Mesothelial cell of epicardium (in vitro differentiated cells): ENCODE measurements at places on chromosomes 13 and 19. TPM values are rescaled to one million over a fixed set of nuclear protein-coding genes. Genes with fewer than 3 reads are reported as not detected.

GRCh38 chr13:74115133-74115532 lies 19.1 kb downstream of the KLF12 start:
- no peaks in the 10 kb centered on the region for H3K27me3 ChIP-seq
- no peak overlapping the region for H3K4me3 ChIP-seq
- H3K27ac ChIP-seq = no peak overlapping the region
- no peaks in the 10 kb centered on the region for H3K4me1 ChIP-seq
- DNase-seq = no peak

GRCh38 chr19:9178901-9179300 lies at the start of gene OR7D2:
Gene OR7D2, plus strand, starts transcription at chr19:9178979. Its CDS starts 6,803 bp downstream, at chr19:9185782.
- H3K27me3 ChIP-seq = no peaks in the 10 kb centered on the region
- no peak within 1 kb of the TSS for H3K4me3 ChIP-seq
- no peak for DNase-seq

GRCh38 chr19:21147540-21147939 lies 5.7 kb downstream of the ZNF431 start:
- H3K36me3 ChIP-seq = peaks cover 91% of the 10 kb centered on the region
- H3K27ac ChIP-seq = no peak overlapping the region
- H3K4me1 ChIP-seq = peaks cover 10% of the 10 kb centered on the region
- H3K27me3 ChIP-seq = no peaks in the 10 kb centered on the region
- H3K4me3 ChIP-seq = no peak overlapping the region

DNA sequence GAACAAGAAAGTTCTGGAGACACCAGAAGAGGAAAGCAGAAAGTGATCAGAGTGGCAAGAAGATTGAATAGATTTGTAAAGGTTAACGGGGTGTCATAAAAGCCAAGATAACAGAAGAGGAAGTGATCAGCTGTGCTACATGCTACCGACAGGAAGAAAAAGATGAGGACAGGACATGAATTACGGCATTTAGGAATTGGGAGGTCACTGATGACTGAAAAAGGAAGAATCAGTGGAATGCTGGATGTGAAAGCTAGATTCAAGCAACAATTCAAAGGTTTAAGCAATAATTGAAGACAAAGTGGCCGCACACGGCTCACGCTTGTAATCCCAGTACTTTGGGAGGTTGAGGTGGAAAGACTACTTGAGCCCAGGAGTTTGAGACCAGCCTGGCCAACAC lies 15.1 kb downstream of the ZNF160 start:
- H3K27me3 ChIP-seq = no peaks in the 10 kb centered on the region
- H3K4me1 ChIP-seq = peaks cover 2% of the 10 kb centered on the region
- H3K27ac ChIP-seq = no peak overlapping the region
- peaks cover 50% of the 10 kb centered on the region for H3K36me3 ChIP-seq
- no peak for DNase-seq

- no peaks in the 10 kb centered on the region for H3K27me3 ChIP-seq
- DNase-seq = no peak
- no peaks in the 10 kb centered on the region for H3K4me1 ChIP-seq
- no peak overlapping the region for H3K27ac ChIP-seq
- no peak overlapping the region for H3K4me3 ChIP-seq
These were observed 18.3 kb downstream of the FBXO27 start for GRCh38 chr19:39014037-39014436.

GRCh38 chr13:52599848-52600603 lies 42.2 kb upstream of the HNRNPA1L2 start:
- H3K27me3 ChIP-seq = no peaks in the 10 kb centered on the region
- peaks cover 25% of the 10 kb centered on the region for H3K4me1 ChIP-seq
- peak overlapping the region; percentile 95 for H3K27ac ChIP-seq
- peak overlapping the region; percentile 86 for H3K4me3 ChIP-seq
- peaks cover 3% of the 10 kb centered on the region for H3K36me3 ChIP-seq

DNA sequence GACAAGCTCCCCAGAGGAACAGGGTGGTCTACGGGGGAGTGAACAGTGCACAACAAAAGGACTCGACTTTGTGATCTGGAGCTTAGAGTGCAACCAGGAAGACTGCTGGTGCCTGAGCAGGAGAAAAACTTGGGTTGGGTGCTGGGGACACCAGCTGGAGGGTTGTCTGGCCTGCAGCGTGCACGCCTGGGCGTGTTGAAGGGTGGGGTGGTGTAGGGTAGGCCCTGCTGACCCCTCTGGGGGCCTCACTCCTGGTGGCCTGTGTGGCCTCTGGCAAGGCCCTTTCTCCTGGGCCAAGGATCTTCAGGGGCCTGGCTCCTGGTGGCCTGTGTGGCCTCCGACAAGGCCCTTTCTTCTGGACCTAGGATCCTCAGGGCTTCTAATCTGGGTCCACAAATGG lies 4.7 kb upstream of the RSPH6A start:
- no peak overlapping the region for H3K27ac ChIP-seq
- no peak for DNase-seq
- H3K36me3 ChIP-seq = peaks cover 12% of the 10 kb centered on the region
- H3K27me3 ChIP-seq = no peaks in the 10 kb centered on the region

DNA sequence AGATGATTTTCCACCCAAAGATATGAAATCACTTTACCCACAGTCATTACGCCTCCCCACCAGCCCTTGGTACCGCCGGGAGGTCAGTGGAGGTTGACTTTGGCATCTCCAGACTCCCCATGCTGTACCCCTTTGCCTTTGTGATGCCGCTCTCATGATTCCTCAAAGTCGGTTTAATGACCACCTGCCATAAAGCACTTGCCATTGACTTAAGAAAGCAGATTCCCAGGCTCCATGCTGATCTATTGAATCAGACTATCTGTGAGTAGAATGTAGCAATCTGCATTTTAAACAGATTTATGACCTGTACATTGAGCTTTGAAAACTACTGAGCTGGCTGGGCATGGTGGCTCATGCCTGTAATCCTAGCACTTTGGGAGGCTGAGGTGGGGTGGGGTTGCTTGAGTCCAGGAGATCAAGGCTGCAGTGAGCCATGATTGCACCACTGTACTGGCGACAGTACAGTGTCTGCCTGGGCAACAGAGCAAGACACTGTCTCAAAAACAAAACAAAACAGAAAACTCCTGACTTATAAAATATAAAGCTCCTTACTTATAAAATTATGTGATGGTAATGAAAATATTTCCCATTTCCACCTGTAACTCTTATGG lies 235.2 kb downstream of the KLF5 start:
- no peak overlapping the region for H3K27ac ChIP-seq
- no peaks in the 10 kb centered on the region for H3K36me3 ChIP-seq
- DNase-seq = no peak

GRCh38 chr13:20495087-20496023 lies 30.3 kb downstream of the CRYL1 start:
- no peak for DNase-seq
- no peak overlapping the region for H3K4me3 ChIP-seq
- H3K27me3 ChIP-seq = no peaks in the 10 kb centered on the region
- H3K36me3 ChIP-seq = peaks cover 8% of the 10 kb centered on the region
- H3K4me1 ChIP-seq = peaks cover 14% of the 10 kb centered on the region

- peaks cover 4% of the 10 kb centered on the region for H3K4me1 ChIP-seq
- no peaks in the 10 kb centered on the region for H3K27me3 ChIP-seq
- no peak for DNase-seq
These were observed 69.5 kb downstream of the LATS2 start for GRCh38 chr13:20991741-20992520.

DNA sequence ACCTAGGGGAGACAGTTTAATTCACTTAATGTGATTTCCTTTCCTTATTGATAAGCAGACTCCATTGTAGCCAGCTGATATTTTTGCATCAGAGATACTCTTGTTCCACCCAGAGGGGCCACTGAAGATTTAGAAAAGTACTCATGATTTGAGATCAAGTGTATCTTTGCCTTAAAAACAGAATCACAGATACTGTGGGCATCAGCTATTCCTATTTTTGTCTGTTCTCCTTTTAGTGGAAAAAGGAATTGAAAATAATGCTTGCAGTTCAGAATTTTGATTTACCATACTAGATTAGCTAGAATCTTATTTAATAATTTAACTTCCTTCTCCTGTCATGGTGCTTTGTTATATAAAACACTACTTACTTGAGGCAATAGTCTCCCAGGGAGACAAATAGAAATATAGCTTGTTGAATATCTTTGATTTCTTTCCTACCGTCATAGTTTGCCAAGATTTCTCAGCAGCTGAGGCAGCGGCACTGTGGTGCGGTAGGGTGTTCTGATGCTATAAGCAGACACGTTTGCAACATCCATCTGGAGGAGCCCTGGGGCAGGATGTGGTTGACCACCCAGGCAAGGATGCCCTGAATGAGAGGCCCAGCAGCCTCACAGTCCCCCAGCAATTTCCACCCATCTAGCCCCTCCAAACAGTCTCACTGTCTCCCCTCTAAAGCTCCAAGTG lies 47.0 kb upstream of the RAP2A start:
- no peak overlapping the region for H3K4me3 ChIP-seq
- H3K4me1 ChIP-seq = peaks cover 11% of the 10 kb centered on the region
- no peak overlapping the region for H3K27ac ChIP-seq

DNA sequence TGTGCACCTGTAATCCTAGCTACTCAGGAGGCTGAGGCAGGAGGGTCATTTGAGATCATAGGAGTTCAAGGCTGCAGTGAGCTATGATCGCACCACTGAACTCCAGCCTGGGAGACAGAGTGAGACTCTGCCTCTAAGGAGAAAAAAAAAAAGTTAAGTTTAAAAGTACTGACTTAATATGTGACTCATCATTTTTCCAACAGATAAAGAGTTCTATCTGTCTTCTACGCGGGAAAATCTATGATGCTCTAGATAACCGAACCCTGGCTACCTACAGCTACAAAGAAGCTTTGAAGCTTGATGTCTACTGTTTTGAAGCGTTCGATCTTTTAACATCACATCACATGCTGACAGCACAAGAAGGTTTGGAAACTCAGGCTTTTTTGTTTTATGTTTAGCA lies 7.2 kb downstream of the CDC16 start:
- no peak overlapping the region for H3K27ac ChIP-seq
- DNase-seq = no peak
- peaks cover 2% of the 10 kb centered on the region for H3K4me1 ChIP-seq
- H3K36me3 ChIP-seq = peaks cover 43% of the 10 kb centered on the region

GRCh38 chr19:44512326-44513298 lies 12.3 kb upstream of the ZNF180 start:
- no peaks in the 10 kb centered on the region for H3K4me1 ChIP-seq
- H3K4me3 ChIP-seq = no peak overlapping the region
- DNase-seq = no peak
- no peak overlapping the region for H3K27ac ChIP-seq
- H3K27me3 ChIP-seq = peaks cover 21% of the 10 kb centered on the region
- no peaks in the 10 kb centered on the region for H3K36me3 ChIP-seq

- DNase-seq = no peak
- peak overlapping the region; percentile 17 for H3K27ac ChIP-seq
- H3K4me1 ChIP-seq = peaks cover 16% of the 10 kb centered on the region
- H3K4me3 ChIP-seq = no peak overlapping the region
These were observed 691.6 kb downstream of the DIAPH3 start for GRCh38 chr13:59472134-59472533.

DEDD2 gene
- 21.3 to 24.0 TPM (median 23.7 TPM) in 3 replicates for total RNA-seq

CGB8 gene
- total RNA-seq = 0.29 to 0.31 TPM in 2 of 3 replicates, not detected in the other

SELENOV gene
- 0.60 to 0.81 TPM (median 0.78 TPM) in 3 replicates for total RNA-seq

KCNRG gene
- 0.88 to 1.4 TPM (median 1.3 TPM) in 3 replicates for total RNA-seq

FBXO27 gene
- 9.5 to 10.2 TPM (median 9.6 TPM) in 3 replicates for total RNA-seq

DACH1 gene
- total RNA-seq = 66.8 to 69.0 TPM (median 67.0 TPM) in 3 replicates

CYSLTR2 gene
- total RNA-seq = 3.5 to 3.9 TPM (median 3.5 TPM) in 3 replicates

GFY gene
- total RNA-seq = not detected in 3 replicates
